Stimulated activated CD8-positive, alpha-beta memory T cell treated with anti-CD3 and anti-CD28 coated beads, Interleukin-7, amount 100 ng/mL, for 24 hours (primary cell): ENCODE measurements at places on chromosomes 11 and 22.

DNA sequence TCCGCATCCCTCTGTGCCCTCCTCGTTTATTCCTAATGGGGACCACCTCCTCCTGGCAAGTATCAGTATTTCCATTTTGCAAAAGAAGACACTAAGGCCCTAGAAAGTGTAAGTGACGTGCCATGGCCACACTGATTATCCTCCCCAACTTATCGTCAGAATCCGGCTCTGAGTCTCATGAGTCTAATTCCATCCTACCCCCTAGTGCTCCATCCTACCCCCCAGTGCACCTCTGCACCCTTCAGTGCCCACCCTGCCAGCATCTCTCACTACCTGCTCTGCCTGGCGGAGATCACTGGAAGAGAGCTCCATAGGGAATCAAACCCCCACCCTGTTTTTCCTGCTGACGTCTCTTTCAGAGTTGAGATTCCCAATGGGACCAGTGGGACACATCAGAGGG is 31.8 kb downstream of the PRDM11 start:
- DNase-seq, result no peak

DNA sequence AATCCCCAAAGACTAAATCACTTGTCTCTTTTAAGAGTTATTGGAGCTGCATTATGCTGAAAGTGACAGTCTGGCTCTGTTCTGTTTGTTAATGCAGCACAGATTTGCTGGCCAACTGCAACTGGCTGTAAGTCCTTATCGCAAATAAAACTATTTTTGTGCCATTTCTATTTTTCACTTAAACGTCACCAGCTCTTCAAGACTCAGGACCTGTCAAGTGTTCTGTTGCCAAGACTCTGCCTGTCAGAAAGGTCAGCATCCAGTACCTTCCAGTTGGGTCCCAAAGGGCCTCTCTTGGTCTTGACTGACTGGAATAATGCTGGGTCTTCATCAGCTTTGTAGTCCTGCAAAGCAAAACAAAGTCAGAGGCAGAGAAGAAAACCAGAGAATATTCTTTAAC is 45.6 kb downstream of the PITPNB start:
- DNase-seq, result no peak

DNA sequence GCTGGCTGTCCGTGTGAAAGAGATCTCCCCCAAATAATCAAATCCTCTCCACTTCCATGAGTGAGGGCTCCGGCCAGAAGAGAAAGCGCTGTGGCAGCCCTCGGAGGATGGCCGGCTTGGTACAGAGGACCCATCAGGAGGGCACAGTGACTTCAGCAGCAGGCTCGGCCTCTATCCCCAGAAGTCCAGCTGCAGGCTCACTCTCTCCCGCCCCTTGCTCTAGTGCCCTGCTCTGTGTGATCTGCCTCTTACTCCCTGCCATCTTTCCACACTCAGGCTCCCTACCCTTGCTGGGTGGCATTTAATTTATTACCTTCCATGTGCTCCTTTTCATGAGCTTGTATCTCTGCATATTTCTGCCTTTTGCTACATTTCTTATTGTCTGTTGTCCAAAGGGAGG is 129.7 kb downstream of the SPATA19 start:
- DNase-seq, result no peak

DNA sequence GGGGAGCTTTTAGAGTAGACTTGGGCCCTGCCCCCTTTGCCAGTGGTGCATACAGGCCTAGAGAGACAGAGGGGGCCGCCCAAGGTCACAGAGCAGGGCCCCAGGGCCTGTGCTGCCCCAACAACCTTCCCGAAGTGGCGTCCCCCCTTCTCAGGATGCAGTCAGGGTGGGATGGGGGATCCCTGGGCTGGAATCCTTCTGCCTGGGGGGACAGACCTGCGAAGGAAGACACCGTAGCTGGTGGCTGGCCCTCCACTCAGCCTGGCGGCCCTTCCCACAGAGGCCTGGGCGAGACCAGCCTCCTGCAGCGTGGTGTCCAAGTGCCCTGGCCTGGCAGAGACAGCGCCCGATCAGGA is 14.4 kb upstream of the EHD1 start:
- no peak for DNase-seq

GRCh38 chr11:64523456-64524157 is 67.4 kb upstream of the SLC22A12 start:
- DNase-seq, result no peak

GRCh38 chr11:10067629-10068300 is 226.3 kb downstream of the SBF2 start:
- no peak for DNase-seq

GRCh38 chr11:79940974-79941735 is 500.3 kb upstream of the TENM4 start:
- no peak for DNase-seq

- DNase-seq, result no peak
These were observed 184.4 kb upstream of the NARS2 start for GRCh38 chr11:78759071-78759470.

GRCh38 chr11:6455070-6455469 is 14.3 kb upstream of the HPX start:
- no peak for DNase-seq

GRCh38 chr22:50605002-50605612 is 4.5 kb downstream of the MAPK8IP2 start:
- DNase-seq, result no peak

DNA sequence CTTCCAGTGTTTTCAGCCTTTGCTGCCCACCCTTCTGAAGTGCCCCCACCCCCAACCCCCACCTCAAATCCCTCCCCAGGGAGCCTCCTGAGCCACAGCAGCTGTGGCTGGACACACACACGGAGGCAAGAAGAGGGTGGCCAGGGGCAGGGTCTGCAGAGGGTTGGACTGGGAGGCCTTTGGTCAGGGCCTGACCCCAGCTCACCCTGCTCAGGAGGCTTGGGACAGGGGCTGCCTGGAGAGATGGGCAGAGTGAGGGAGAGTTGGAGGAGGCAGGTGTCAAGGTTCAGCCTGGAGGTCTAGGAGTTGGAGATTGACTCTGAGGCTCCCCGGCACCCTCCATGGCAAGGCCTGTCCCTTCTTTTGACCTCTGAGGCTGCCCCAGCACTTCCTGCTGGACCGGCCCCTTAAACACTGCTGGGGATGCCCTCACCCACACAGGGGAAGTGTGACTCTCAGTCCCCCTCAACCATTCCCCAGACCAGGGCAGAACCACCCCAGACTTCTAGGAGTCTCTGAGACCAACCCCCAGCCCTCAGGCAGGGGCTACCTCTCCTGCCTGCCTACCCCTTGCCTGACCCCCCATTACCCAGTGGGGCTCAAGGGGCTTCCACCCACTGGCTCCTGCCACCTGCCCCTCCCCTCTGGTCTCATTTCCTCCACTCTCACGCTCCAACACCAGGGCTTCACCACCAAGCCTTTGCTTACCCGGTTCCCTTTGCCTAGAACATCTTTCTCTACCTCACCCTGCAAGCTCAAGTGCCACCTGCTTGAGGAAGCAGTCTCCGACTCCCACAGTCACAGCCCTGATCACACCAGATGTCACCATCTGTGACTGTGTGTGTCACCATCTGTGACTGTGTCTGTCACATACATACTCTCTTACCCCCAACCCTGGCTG is 8.6 kb downstream of the ARAP1 start:
- no peak for DNase-seq

GRCh38 chr22:40463683-40464082 is 93.3 kb downstream of the SGSM3 start:
- DNase-seq, result no peak

- no peak for DNase-seq
These were observed 16.0 kb upstream of the SOX6 start for GRCh38 chr11:16372355-16372754.

DNA sequence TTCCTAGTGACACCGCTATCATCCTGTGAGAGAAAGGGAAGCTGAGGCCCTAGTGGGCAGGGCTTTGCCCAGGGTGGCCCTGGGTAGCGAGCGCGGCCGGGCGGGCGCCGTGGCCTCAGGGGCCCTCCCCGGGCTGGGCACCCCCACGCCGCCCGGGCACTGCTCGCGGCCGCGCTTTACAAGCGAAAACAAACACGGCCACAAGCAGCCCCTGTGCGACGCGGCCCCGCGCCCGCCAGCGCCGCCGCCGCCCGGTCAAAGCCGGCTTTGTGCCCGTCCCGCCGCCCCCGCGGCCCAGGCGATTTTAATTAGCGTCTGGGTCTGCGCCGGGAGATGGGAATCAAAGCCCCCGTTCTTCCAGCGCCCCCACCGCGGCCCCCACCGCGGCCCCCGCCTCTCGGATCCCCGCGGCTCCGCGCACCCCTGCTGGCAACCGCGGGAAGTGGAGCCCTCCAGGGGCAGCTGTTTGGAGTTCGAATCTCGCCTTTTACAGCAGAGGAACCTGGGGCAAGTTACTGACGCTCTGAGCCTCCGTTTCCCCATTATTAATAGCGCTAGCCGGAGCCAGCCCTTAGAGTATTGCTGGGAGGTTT is 47.9 kb downstream of the CHRDL2 start:
- no peak for DNase-seq

- DNase-seq, result no peak
These were observed 15.6 kb upstream of the WDR74 start for GRCh38 chr11:62854825-62855570.

DNA sequence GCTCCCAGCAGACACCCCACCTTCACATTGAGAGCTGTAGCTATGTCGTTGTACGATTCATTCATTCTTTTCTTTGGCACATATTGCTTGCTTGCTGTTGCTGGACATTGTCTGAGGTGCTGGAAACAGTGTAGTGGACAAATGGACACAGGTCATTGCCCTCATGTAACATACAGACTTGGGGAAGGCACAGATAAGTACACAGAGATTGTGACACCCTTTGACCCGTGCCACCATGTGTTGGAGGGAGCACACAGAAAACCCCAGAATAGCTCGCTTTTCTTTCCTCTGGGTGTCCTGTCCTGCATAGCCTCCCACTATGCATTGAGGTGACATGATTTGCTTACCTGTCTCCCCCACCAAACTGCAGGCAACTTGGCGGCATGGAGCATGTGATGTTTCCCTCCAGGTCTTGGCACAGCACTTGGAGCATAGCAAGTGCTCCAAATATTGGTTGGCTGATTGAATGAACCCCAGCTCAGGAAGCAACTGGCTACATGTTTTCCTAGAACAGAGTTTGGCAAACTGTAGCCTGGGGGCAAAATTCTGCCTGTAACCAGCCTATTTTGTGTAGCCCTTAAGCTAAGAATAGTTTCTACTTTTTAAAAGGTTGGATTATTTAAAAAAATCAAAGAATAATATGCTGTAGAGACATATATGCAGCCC is 30.9 kb upstream of the NECTIN1 start:
- no peak for DNase-seq

- DNase-seq, result no peak
These were observed 3.3 kb upstream of the SHISA8 start for GRCh38 chr22:41917903-41918791.

DNA sequence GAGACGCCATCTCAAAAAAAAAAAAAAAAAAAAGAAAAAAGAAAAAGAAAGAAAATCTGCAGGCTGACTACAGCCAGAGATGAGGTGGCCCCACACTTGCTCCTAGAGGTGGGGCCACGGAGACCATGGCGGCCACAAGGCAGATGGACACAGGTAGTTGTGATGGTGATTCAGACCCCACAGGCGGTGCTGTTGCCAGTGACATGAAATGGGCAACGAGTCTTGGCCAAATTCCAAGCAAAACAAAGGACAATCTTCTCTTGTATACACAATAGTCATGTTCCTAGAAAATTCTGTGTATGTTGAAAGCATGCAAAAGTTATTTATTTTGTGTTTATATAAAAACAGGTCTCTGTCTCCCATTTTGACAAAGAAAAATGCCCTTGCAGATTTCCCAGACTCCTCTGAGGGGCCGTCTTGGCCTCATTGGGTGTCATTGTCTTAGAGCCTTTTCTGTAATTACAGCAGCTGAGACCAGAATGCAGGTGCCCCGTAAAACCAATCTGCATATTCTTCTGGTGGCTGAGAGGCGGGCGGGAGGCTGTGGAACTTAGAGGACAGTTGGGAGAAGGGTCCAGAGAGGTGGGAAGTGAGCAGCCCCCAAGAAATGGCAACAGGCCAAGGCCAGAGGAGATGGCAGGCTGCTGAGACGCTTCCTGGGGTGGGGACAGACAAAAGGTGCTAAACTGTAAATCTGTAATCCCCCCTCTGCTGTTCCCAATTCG is 22.5 kb upstream of the DAGLA start:
- no peak for DNase-seq

DNA sequence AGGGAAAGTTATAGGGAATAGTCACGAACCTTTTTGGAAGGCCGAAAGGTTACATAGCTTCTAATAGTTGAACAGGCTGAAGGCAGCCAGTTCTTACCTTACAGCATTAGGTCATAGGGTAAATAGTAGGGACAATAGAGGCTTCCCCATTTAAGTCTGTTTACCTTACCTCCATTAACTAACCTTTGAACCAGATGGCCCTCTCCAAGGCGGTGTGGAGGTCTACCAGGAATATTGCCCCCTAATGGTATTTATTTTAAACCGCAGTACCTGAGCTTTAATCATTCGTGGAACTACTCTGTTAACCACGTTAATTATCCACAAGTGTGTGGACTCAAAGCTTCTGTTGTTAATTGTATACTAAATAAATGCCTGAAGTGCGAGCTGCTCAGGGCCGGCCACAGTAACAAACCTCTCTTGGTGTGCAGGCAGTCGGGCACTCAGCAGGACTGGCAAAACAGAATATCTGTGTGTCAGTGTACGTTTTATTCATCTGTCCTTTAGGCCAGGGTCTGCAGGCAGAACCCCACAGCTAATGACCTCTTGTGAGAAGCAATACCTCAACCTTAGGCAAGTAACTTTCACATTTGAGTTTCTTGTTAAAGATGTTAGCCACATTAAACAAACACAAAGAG is 81.7 kb downstream of the PRCP start:
- DNase-seq, result no peak

GRCh38 chr11:66327171-66328030 is 8.8 kb downstream of the RIN1 start:
- DNase-seq, result no peak

GRCh38 chr11:115656669-115657068 is 152.5 kb upstream of the CADM1 start:
- DNase-seq, result no peak

GRCh38 chr11:19953909-19954308 is 206.4 kb downstream of the DBX1 start:
- DNase-seq, result no peak

- DNase-seq, result no peak
These were observed 414 bp upstream of the PNPLA3 start for GRCh38 chr22:43923191-43923590.

- DNase-seq, result no peak
These were observed 7.8 kb downstream of the EMID1 start for GRCh38 chr22:29213493-29213892.

DNA sequence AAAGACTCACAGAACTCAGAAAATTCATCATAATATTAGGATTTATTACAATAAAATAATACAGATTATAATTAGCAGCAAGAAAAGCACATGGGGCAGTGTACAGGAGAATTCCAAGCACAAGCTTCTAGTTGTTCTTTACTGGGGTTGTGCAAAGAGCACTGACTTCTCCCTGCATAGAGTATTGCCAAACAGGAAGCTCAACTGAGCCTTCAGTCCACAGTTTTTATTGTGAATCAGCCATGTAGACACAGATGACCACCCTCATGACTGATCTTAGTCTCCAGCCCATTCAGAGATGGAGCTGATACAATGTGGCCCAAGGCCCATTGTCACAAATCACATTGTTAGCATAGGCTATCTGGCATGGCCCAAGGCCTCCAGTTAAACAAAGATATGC is 798.9 kb downstream of the KCNA4 start:
- no peak for DNase-seq
